CD4-positive, alpha-beta T cell treated with Interleukin-2 at 100 ng/mL for 4 hours (primary cell): ENCODE measurements at places on chromosomes 5 and 9.

DNA sequence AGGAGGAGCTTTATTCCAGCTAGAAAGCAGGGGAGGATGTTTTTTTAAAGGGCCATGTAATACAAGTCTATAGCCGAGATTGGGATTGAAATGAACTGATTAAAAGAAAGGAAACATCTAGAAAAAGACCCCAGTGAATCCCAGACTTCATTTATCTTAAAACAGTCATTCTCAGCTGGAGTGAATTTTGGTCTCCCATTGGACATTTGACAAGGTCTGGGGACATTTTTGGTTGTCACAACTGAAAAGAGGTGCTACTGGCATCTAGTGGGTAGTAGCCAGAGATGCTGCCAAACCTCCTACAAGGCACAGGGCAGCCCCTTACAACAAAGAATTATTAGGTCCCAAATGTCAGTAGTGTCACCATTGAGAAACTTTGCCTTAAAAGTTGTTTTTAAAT, 16.3 kb upstream of the SPINK4 start:
- DNase-seq, result no peak

DNA sequence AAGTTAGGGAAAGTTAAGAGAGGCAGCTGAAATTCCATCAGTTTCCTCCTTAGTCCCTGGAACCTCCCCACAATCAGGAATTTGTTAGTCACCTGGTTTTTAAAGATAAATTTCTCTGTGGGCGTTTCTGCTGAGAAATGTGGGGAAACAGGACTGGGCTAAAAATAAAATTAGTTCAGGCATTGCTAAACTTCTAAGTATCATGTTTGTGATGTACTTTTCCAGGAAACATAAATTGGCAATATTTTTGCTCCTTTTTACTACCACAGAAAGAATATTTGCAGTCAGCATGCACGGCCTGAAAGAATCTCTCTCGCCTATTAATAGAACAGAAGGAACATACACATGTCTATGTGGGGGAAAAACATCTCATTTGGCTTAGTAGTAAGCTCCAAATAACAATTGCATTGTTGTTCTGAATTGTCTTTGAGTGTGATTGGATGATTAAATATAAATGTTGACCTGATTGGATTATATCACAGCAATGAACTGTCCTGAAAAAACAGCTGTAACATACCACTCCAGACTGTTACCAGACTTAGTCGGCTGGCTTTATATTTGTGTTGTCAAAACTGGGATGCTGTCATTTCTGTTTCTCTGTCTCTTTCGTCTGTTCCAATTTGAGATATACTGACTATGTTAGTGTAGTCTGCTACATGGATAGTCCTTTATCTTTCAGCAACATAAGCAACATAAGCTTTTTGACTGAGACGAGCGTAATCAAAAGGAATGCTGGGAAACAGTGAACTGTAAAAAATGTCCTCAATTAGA, 12.9 kb downstream of the TJP2 start:
- DNase-seq, result no peak

DNA sequence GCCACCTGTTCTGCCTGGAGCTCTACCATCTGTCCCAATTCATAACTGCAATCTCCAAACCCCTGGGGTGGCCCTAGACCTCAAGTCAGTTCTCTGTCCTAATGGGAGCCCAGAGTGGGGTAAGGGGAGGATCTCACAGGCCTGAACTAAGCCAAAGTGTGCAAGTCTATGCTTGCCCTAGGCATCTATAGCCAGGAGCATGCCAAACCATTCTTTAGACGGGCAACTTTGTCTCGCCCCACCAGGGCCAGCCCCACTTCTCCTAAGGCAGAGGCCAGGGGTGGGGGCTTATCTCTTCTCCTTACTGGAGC, 3.3 kb downstream of the ACSL6 start:
- no peak for DNase-seq

GRCh38 chr9:133260334-133261102, 14.5 kb downstream of the ABO start:
- DNase-seq, result no peak

GRCh38 chr9:112094948-112095681, 80.0 kb downstream of the SUSD1 start:
- DNase-seq, result no peak

DNA sequence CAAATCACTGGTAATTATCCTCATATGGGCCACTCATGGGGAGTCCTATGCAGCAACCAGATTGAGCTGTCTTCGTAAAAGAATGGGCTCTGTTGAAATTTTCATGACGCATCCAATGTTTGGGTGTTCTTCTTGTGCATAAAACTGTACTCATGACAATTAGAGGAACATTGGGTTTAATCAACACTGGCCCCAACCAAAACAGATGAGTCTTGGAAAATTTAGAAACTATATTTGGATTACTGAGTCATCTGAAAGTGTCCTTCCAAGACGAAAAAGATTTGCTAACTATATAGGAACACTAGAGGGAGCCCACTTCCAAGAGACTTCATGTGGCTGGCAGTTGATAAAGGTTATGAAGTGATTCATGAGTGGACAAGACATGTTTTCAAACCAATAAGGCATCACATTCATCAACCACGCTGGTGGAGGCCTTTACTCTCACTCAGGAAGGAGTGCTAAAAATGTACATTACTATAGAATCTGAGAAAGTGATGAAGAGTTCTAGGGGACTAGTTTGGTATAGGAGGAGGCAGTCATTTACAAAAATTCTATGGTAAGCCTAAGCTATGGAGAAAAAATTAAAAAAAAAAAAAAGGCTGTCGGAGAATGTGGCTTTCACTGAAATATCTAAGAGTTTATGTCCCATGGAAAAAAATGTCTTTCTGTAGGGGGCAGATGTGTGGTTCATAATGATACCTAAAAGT, 313.5 kb downstream of the PRDM9 start:
- no peak for DNase-seq

GRCh38 chr9:101397746-101398067, 711 bp downstream of the MRPL50 start:
- DNase-seq, result no peak

DNA sequence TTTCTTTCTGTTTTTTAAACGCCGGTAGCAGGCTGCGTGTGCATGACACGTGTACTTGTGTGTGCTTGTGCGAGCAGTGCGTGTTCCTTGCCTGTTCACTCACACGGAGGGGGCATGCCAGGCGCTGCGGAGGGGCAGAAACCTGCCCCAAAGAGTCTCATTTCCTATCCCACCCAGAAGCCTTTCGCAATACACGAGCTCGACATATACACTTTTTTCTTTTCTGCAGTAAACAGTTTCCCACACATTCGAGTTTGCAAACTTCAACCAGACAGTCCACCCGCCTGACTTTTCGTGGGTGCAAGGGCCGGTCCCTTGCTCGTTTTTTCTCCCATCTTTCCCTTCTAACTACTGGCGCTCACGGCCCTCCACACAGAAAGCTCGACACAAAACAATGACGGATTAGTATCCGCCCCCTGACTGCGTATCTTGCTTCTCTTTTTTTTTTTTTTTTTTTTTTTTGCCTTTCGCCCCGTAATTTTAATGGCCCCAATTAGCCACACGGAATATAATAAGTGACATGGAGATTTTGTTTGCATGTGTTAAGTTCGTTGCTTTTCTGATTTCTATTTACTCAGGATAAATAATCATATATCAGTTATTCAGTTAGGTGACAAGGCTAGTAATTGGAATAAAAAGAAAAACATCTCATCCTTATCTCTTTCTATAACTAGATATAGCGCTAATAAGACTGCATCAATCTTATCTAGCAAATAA, 5.3 kb upstream of the OTP start:
- no peak for DNase-seq

- DNase-seq, result no peak
Measured at GRCh38 chr9:79567671-79568098, 4.1 kb upstream of the TLE4 start.

DNA sequence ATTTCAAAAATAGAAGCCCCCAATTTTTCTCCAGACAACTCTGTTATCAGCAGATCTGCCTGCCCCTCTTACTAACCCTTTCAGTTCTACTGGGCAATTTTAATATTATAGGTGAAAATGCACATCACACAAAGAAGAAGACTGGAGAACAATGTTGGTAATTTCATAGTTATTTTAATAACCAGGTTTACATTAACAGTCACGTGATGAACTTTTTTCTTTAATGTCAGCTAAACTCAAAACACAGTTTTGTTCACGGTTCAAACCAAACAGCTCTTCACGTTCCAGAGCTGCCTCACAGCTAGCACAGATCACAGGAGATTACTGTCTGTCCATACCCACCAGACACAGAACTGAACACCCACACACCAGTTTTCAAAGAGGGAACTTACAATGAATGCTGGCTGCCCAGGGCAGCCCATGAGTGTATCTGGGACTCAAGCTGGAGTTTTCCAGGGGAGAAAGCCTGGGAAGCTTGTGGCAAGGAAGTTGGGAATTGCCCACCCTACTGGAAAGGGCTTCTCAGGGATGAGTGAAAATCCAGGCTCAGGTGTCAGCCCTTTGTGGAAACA, 119.1 kb downstream of the DPYSL3 start:
- no peak for DNase-seq

- no peak for DNase-seq
Measured at GRCh38 chr5:135458921-135459331, 6.8 kb upstream of the TIFAB start.

- no peak for DNase-seq
Measured at GRCh38 chr5:156137071-156137869, 189.7 kb upstream of the SGCD start.

DNA sequence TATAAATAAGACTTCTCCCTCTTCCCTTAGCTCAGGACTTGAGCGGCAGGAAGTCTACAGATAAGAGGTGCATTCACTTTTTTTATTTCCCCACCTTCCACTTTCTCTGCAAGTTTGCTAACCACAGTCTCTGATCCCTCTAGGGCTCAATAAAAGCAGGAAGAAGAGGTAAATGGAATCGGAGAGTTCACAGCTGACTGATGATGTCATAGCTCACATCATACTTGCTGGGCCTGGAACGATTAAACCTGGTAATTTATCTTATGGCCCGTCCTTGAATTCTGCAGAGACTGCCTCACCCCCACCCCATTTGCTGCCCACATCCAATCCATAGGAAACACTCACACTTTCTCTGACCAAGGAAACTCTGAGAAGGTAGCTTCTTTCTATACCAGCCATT, 62.9 kb downstream of the DRD1 start:
- no peak for DNase-seq

DNA sequence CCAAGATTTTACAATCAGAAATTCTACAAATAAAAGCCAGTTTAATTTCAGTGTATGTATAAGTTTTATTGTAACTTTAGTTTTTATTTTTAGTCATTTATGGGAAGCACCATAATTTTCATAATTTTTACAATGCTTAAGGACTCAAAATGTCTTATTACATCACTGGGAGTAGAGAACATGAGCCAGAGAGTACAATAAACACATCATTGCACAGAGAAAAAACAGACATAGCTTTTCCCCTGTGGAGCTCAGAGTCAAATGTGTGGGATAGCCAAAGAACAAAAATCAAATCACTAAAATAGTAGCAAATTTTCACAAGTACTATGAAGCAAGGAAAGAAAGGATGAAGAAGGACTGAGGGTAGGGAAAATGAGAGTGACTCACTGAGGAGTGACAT, 5.5 kb upstream of the JAKMIP2 start:
- DNase-seq, result no peak

GRCh38 chr5:179255527-179256327, 89.5 kb downstream of the ADAMTS2 start:
- no peak for DNase-seq

DNA sequence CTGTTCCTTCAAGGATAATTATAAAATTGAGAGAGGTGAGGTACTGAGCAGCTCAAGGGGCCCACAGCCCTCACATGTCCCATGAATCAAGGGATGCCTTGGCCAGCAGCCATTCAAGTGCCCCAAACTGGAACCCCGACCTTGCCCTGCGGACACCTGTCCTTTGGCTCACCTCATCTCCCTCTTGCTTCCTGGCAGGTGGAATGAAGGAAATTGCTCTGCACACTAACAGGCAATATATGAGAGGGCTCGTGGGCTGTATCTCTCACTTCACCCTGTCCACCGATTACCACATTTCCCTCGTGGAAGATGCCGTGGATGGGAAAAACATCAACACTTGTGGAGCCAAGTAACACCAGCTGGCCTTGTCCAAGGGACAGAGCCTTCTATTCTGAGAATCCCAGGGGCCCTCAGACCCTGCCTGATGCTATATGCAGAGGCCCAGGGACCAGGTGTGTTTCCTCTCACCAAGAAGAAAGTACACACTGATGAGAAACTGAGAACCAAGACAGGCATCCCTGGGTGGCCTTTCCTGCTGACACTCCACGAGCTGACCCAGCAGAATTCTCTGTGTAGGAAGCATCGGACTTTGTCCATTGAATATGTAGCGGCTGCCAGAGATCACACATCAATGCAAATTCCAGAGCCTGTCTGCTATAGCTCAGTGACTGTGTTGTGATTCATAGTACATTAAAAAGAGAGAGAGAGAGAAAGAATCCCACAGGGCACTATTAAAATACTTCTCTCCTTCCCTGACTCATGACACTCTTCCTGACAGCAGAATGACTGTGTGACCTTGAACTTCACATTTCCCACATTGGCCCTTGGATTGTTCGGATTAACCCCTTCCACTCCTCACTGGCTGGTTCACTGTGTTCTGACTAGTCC, 92.6 kb downstream of the LIFR start:
- DNase-seq, result no peak

DNA sequence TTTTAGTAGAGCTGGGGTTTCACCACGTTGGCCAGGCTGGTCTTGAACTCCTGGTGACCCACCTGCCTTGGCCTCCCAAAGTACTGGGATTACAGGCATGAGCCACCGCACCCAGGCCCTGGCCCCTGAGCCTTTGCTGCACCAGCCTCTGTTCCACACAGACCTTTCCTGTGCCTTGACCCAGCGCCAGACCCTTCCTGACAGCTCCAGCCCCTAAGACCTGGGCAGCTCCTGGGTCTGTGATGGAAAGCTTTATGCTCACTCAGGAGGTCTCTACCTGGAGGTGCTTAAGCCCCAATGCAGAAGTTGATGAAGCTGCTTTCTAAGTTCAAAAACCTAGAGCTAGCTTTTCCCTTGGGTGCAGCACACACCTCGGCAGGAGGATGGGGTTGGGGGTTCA, 58.8 kb upstream of the NEK6 start:
- no peak for DNase-seq

GRCh38 chr9:15018096-15018637, 107.9 kb upstream of the FREM1 start:
- DNase-seq, result no peak

GRCh38 chr5:102537011-102537410, 38.2 kb upstream of the SLCO6A1 start:
- no peak for DNase-seq

GRCh38 chr9:9997585-9997984, 615.2 kb downstream of the PTPRD start:
- DNase-seq, result no peak

- DNase-seq, result no peak
Measured at GRCh38 chr9:133088146-133088750, 26.5 kb downstream of the CEL start.

DNA sequence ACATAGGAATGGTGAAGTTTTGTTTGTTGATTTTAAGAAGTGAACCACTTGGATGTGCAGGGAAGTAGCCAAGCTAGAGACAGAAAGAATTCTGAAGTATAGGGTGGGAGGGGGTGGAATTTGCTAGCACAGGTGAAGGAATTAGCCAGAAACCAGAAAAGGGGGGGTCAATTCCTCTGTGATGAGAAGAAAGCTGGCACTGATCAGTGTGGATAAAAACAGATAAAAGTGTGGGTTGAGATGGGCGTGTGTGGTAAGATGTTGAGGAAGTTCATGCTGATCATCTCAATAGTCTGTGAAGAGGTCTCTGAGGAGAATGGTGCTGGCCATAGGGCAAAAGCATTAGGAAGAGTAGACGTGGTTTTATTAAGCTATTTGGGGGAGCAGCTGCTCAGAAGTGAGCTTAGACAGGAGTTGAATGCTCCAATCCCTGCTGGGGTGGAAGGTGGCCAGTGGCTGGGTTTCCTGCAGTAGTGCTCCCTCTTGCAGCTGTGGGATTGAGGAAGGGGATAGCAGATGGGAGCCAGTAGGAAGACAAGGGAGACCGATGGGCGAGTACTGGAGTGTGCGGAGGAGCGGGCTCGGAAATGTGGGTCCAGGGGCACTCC, 88.7 kb upstream of the ELL2 start:
- no peak for DNase-seq
